ENCODE measurements at places on chromosomes 16 and 17.

DNA sequence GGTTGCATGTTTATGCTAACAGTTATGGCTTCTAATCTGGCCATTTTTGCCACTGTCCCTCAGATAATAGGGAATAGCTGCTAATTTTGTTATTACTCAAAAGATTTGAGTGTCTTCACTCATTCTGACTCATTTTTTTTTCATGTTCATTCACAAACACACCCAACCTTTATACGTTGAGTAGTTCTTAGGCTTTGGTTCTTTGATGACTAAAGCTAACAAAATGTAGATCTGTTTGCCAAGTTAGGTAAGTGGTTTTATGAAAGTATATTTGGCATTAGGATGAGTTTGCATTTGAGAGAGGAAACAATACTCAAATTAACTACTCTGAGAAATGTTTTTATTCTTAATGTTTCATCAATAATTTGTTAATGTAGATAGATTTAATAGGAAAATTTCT is 3.6 kb downstream of the MAP2K4 start:
- peak; percentile 64 for DNase-seq

GRCh38 chr16:28495098-28495793 is 803 bp downstream of the APOBR start:
- no peak for DNase-seq

- no peak for DNase-seq
Measured at GRCh38 chr16:4602331-4602730, 12.4 kb downstream of the UBALD1 start.

- DNase-seq, result peak; percentile 99
Measured at GRCh38 chr17:77354670-77355455, 214.1 kb downstream of the SEC14L1 start.

- DNase-seq, result no peak
Measured at GRCh38 chr16:50058091-50058771, 7.5 kb upstream of the HEATR3 start.

- no peak for DNase-seq
Measured at GRCh38 chr17:60455378-60455777, 33.1 kb downstream of the CHCT1 start.

DNA sequence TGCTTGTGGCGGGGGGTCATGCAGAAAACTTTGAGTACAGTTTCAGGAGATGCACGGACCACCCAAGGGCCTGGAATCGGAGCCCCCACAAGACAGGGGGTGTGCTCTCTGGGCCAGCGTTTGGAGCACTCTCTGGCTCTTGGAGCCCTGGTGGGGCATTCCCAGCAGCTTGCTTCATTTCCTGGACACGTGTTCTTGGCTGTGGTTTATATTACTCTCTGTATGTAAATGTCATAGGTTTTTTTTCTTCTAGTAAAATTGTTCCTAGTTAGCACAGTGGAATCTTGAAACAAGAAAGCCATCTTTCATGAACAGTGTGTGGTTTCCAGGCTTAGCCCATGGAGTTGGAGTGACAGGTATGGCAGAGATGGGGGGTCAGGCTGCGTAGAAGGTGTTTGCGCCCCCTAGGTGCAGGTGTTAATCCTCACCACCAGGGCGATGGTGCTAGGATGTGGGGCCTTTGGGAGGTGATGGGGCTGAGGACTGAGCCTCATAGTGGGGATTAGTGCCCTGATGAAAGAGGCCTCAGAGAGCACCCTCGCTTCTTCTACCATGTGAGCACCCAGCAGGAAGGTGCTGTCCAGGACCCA is 79.8 kb downstream of the JPH3 start:
- peak; percentile 56 for DNase-seq

- peak; percentile 56 for DNase-seq
Measured at GRCh38 chr17:37770631-37771518, 26.0 kb upstream of the HNF1B start.

DNA sequence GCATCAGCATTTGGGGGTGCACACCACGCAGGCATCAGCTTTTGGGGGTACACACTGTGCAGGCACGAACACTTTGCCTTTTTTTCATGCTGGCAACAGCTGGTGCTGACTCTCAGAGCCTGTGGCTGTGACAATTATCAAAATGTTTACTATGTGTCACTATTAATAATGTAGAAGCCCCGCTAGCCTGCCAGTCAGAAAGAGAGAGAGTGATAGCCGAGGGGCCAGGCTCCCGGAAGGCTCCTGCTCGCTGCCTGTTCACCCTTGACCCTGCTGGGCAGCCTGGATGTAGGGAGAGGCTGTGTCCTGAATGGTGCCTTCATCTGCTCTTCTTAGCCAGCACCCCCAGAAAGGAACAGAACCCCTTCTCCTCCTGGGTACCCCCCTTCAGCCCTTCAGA is 61.9 kb downstream of the SDK2 start:
- no peak for DNase-seq

- peak; percentile 63 for DNase-seq
Measured at GRCh38 chr16:72677662-72678447, 370.1 kb downstream of the ZFHX3 start.

- no peak for DNase-seq
Measured at GRCh38 chr17:34616148-34616547, 36.8 kb downstream of the TMEM132E start.

GRCh38 chr17:15076991-15077663 is 188.0 kb downstream of the PMP22 start:
- no peak for DNase-seq

GRCh38 chr17:6070430-6070912 is 292 bp downstream of the WSCD1 start:
- no peak for DNase-seq

GRCh38 chr17:9969301-9969935 is 64.3 kb upstream of the RCVRN start:
- DNase-seq, result no peak

DNA sequence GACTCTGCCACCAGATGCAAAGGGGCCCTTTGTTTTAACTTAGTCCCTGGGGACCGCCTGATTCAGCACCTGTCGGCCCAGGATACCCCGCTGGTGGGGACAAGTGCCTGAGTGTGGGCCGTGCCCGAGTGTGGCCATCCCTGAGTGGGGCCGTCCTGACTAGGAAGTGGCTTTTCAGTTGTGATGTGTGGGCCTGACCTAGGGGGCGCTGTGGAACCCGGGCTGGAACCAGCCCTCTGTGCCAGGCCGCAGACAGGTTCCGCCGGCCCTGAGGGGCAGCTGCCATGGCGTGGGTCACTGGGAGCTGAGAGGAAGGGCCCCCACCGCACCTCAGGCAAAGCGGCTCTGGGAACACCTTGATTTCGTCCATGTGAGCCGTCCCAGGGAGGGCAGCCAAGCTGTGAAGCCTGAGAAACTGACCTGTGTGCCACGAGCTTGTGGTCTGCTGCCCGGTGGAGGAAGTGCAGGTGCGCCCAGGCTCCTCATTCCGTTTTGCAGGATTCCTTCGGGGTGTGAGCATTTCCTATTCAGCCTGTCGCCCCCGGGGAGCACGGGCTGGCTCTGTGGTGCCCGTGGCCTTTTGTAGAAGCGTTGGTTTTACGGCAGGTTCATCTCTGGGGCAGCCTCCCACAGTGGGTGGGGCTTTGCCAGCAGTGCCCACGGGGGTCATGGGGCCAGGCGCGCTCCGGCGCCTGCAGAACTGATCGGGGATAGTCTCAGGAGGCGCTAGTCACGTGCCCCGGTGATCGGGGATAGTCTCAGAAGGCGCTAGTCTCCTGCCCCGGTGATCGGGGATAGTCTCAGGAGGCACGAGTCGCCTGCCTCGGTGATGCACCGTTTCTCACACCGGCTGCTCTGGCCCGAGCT is 5.3 kb downstream of the RPL13 start:
- peak; percentile 49 for DNase-seq

- no peak for DNase-seq
Measured at GRCh38 chr17:13797863-13798262, 196.1 kb upstream of the HS3ST3A1 start.

DNA sequence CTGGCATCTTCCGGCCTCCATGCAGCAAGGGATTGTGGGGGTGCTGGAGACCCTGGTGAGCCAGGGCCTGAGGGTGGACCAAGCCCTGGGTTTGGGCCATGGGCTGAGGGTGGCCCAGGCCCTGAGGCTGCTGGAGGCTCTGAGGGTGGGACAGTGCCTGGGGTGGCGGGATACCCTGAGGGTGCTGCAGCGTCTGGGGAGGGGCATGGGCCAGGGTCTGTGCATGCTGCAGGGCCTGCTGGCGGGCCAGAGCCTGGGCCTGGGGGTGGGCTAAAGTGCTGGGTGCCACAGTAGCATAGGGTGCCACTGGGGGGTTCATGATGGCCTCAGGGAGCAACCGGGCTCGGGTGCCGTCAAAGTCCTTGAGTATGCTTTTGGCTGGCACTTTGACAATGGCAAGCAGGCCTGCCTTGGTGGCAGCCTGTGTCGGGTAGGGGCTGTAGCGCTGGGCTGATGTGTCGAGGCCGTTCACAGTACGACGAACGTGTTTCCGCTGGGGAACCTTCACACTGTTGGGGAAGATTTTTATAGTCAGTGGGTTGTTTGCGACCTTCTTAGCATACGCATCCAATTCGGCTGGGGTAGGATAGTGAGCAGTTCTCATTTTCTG is 15.6 kb downstream of the TRAF4 start:
- no peak for DNase-seq

- DNase-seq, result no peak
Measured at GRCh38 chr17:43545383-43545632, 832 bp downstream of the ETV4 start.

DNA sequence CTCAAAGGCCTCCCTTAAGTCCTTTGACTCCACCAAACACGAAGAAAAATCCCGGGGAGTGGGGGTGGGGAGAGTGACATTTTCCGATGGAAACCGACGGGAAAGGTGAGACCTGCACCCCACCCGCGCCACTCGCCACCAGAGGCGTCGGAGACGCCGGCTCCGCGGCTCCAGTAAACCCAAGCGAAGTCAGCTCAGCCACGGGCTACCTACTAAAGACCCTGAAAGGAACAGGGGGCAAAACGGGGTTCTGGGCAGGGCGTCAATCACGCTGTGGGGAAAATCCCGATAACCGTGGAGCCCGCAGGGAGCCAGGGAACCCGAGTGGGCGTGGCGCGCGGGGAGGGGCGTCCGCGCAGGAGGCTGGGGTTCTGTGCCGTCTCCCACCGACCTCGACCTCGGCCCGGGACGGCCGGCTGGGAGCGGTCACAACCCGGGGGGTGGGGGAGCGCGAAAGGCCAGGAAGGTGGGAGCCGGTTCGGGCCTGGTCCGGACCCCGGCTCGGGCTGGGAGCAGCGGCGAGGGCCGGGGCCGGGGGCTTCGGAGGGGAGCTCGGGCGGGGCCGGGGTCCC is 565 bp downstream of the WDR45B start:
- no peak for DNase-seq

- DNase-seq, result no peak
Measured at GRCh38 chr17:3507071-3507470, 31.3 kb downstream of the ASPA start.

DNA sequence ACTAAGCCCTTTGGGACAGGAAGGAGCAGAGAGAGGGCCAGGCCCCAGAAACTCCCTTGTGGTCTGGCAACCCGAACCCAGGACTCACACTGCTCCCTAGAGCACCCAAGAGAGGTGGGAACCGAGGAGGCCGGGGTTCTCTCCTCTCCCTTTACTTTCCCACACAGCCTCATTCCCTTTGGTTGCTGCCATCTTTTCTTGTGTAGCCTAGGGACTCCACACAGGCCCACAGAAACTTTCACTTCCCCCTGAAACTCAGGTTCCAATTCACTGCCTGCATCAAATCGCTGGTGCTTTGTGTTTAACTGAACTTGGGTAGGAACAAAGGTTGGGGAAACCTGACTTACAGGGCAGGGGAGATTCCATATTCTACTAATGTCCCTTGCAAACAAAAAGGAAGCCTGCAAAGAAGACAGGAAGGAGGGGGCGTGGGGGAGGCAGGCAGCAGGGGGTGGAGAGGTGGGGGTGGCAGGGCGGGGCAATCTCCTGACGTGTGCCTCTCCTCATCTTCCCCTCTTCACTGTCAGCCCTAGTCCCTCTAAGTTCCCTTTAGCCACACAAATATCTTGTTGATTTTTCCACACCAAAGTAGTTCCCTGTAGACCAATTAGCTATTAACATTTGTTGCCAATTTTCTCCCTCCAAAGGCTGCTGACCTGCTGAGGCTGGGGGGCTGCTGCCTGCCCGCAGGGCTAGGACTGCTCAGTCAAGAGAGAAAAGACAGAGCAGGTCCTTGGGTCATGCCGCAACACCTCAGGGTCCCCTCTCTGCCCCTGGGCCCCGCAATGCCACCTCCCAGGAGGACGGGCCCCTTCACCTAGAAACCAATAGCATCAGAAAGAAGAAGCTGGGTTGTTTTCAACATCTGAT is 8.0 kb downstream of the ST3GAL2 start:
- peak; percentile 39 for DNase-seq

DNA sequence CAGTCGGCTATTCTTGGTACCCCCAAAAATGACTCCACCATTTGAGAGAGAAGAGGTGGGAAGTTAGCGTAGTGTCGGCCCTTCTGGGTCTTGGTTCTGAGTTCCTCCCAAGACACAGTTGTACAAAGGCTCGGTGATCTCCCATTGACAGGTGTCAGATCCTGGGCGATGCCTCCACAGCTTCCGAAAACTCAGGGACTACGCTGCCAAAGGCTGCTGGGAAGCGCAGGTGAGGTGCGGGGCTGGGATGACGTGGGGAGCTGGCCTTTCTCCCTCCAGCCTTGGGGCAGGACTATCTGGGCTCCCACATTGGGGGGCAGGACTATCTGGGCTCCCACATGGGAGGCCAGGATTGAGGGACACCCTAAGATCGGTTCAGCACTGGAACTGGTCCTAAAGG is 10.4 kb downstream of the CCNF start:
- no peak for DNase-seq

GRCh38 chr16:83937922-83938885 is 14.8 kb upstream of the OSGIN1 start:
- no peak for DNase-seq

- peak; percentile 33 for DNase-seq
Measured at GRCh38 chr17:63354256-63354655, 91.8 kb downstream of the CYB561 start.

GRCh38 chr17:12790249-12791106 is 1.2 kb downstream of the ARHGAP44 start:
- DNase-seq, result no peak

DNA sequence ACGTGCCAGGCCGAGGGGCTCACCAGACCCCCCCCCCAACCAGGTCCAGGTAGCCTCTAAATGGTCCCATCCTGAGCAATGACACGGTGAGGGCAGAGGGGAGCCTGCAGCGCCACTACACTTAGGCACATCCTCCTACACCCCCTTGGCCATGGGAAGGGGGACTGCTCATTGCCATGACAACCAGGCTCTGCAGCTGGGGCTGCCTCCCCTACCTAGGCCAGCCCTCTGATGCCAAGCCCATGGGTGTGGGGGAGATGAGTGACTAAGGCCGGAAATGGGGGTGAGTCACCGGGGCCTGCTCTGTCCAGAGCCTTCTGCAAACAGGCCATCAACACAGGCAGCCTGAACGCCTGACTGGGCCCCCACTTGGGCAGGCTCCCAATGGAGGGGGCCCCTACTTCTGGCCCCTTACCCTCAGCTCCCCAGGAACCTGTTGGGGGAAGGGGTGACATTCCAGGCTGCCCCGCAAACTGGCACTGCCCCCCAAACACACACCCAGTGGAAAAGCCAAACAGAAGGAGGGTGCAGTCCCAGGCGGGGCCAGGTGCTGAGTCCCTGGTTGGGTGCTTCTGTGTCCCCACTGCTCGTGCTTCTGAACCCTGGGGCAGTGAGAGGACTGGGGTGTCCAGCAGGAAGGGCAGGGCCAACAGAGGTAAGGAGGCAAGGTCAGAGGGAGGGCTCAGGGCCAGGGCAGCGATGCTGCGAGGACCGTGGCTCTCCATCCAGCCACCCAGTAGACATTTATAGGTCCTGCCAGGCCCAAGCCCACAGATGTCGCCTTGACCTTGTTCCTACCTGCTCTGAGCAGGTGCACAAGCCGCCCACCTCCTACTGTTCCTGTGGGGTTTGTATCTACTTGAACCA is 8.2 kb downstream of the PLCD3 start:
- DNase-seq, result peak; percentile 86

GRCh38 chr17:7523033-7523432 is 25.8 kb upstream of the TNFSF12 start:
- DNase-seq, result peak; percentile 20
